ENCODE measurements at places on chromosomes 5 and 9.

DNA sequence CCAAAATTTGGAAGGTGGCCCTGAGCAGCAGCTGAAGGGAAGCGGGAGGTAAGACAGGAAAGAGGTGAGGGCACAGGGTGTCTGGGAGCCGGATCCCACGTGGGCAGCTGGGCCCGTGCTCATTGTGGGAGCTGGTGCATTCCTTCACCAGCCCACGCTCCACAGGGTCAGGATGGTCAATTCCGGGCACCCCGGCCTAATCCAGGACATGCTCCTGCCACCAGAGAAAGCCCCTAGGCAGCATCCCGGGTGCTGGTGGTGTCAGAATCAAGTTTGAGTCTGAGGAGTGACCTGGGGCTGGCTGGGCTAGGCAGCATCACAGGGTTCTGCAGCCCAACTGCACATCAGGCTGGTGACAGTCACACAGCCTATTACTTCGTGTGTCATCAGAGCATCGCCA lies 7.1 kb upstream of the PDCD6 start:
- no peak for DNase-seq

DNA sequence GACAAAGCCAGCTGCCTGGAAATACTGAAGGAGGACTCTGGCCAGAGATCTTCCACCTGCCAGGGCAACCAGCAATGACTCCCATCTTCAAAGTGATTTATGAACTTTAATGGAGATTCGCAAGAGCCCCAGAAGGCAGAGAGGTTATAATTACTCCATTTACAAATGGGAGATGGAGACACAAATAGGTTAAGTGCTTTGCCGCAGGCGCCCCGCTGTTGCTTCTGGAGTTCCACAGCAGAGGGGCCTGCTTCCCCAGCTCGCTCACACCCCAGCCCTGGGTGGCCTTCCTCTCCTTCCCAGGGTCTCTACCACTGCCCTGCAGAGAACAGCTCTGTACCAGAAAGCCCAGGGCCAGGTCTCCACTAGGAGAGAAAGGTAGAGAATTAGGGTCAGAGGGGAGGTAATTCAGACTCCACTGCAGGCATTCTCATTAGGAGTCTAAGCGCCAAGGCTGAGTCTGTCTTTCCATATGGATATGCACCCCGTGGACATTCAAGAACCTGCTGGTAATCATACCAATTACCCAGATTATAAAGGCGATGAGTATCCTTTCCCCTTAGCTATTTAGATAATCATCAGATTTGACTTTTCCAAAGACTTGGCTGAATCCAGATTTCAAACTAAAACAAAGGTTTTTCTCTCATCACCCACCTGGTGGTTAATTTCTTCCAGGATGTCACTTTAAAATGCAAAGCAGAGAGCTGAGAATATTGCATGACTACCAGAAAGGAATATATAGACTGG lies 157.6 kb upstream of the TUT7 start:
- no peak for DNase-seq

DNA sequence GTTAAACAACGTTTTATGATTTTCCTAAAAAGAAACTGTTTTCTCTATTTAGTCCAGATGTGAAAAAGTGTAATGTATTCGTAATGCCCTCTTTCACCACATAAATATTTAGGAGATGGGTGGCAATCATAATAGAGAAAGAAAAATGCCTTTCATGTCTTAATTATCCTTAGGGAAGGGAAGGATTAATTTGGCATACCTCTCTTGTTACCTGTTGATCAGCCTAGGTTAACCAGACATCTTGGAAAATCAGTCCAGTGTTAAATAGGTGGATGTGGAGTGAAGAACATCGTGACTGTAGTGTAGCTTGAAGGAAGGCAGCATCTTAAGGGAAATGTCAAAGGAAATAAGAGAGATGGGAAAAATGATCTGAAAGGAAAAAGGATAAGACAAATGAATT lies 76.2 kb downstream of the NNT start:
- DNase-seq, result no peak

GRCh38 chr5:135253601-135254178 lies 145.3 kb downstream of the MACROH2A1 start:
- DNase-seq, result no peak
